Sigmoid colon (tissue), 7 donors: ENCODE measurements at places on chromosomes 1 and 21. TPM values are rescaled to one million over a fixed set of nuclear protein-coding genes. Genes with fewer than 3 reads are reported as not detected.

Gene CAPN2
- 67.3 TPM for total RNA-seq

DNA sequence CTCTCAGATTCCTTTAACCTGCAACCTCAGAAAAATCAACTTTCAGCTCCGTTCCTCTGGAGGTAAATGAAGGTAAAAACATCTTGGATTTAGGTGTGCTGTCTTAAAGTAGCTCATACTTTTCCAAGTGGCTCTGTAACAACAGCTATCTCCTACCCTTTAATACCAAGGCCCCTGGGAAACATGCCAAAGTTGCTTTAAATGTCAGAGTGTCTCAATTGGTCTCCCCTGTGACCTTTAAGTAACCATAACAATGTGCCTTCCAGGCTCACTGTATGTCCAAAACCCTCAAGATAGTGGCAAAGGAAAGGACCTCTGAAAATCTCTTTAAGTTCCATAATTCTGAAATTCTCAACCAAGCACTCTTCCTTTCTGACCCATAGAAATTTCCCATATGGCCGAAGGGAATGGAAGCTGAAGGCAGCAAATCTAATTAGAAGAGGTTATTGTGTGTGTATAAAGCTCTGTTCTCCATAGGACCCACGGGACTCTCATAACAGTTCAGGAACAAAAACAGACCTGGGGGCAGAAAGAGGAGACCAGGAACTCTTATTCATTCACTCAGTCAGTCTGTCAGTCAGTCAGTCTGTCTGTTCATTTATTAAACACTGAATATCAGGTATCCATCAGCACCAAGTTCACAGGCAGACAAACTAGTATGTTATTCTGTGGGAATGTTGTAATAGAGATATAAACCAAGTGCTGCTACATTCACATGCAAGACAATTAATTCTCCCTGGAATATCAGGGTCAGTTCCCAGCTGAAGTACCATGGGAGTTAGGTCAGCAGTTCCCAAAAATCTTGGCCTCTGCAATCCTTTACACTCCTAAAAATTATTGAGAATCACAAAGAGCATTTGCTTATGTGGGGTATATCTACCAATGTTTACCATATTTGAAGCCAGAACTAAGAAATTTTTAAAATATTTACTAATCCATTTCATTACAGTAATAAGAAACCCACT, 19.1 kb downstream of the ASTN1 start:
- no peak overlapping the region for H3K27ac ChIP-seq
- H3K27me3 ChIP-seq, result no peaks in the 10 kb centered on the region
- no peak overlapping the region for H3K4me3 ChIP-seq
- no peaks in the 10 kb centered on the region for H3K36me3 ChIP-seq

- no peak for DNase-seq
- H3K4me3 ChIP-seq, result no peak overlapping the region
- H3K36me3 ChIP-seq, result no peaks in the 10 kb centered on the region
- no peaks in the 10 kb centered on the region for H3K4me1 ChIP-seq
- H3K27ac ChIP-seq, result no peak overlapping the region
- H3K27me3 ChIP-seq, result no peaks in the 10 kb centered on the region
Measured at GRCh38 chr1:119391749-119392148, 23.2 kb downstream of the HAO2 start.

DNA sequence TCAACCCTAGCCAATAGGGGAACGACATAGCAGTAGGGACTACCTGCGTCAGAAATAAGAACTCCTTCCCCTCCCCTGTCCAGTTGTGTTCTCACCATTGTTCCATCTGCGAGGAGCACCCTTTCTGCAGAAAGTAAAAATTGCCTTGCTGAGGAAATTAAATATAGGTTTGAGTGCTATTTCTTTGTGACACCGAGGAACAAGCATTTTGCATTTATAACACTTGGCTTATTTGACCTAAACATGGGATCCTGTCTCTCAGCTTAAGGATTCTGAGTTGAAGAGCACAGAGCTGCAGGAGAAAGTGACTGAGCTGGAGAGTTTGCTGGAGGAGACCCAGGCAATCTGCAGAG, 10.7 kb upstream of the SH3BGRL3 start:
- H3K4me1 ChIP-seq, result no peaks in the 10 kb centered on the region
- DNase-seq, result no peak

Gene TSPEAR
- total RNA-seq, result not detected

Gene KRTAP21-2
- total RNA-seq, result not detected

DNA sequence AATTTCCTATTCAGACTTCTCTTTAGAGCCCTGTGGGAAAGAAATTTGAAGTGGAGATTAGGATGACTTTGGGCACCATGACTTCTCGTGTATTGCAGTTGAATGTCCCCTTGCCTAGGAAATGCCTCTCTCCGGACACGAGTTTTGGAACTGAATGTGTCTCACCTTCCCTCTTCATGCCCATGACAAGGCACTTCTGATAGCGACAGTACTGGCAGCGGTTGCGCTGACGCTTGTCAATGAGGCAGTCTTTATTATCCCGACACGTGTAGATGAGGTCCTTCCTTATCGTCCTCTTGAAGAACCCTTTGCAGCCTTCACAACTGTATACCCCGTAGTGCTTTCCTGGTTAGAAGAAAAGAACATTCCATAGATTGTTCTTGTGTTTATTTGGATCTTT, 28.1 kb downstream of the RXRG start:
- no peak overlapping the region for H3K4me3 ChIP-seq
- H3K36me3 ChIP-seq, result no peaks in the 10 kb centered on the region
- no peaks in the 10 kb centered on the region for H3K27me3 ChIP-seq
- H3K27ac ChIP-seq, result no peak overlapping the region
- H3K4me1 ChIP-seq, result no peaks in the 10 kb centered on the region
- no peak for DNase-seq

- H3K36me3 ChIP-seq, result no peaks in the 10 kb centered on the region
- H3K27me3 ChIP-seq, result no peaks in the 10 kb centered on the region
- H3K4me1 ChIP-seq, result no peaks in the 10 kb centered on the region
- no peak for DNase-seq
- no peak overlapping the region for H3K27ac ChIP-seq
- H3K4me3 ChIP-seq, result no peak overlapping the region
Measured at GRCh38 chr1:86993269-86993985, 79.0 kb downstream of the HS2ST1 start.

DNA sequence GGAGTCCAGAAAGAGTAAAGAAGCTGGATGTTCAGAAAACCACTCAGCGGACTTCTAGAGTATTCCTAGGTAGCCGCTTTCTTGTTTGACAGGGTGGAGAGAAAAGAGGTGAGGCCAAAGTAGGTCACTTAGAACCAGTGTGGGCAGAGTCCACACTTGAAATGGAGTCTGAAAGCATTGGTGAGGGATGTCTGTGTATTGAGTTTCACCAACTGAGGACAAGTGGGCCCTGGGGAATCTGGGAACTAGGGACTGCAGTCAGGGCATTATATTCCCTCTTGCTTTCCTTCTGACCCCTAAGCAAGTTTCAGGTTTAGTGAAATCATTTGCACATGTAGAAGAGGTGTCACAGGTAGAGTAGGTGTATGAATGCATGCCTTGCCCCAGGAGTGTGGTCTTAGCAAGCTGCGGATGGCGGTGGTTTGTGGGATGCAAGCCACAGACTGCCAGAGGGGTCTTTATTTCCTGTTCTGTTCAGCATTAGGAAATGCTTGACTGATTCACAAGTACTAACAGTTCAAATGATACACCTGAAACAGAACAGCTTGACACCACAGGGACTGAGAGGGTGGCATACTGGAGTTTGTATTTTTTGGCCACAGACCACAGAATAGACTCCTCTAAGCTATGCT, 1.1 kb upstream of the GNG12 start:
- H3K4me3 ChIP-seq, result no peak overlapping the region
- peaks cover 37% of the 10 kb centered on the region for H3K4me1 ChIP-seq
- DNase-seq, result no peak
- no peaks in the 10 kb centered on the region for H3K27me3 ChIP-seq
- no peaks in the 10 kb centered on the region for H3K36me3 ChIP-seq
- no peak overlapping the region for H3K27ac ChIP-seq

Gene XCL2
- total RNA-seq, result not detected
